Ovary (tissue), 10 donors: ENCODE measurements at places on chromosomes 4 and X. TPM values are rescaled to one million over a fixed set of nuclear protein-coding genes. Genes with fewer than 3 reads are reported as not detected.

Gene TAF9B
- 14.3 TPM for polyA plus RNA-seq

Gene POU3F4
- polyA plus RNA-seq: not detected

Gene NPY2R
- 0.04 TPM for polyA plus RNA-seq

Gene PARM1
- polyA plus RNA-seq: 90.1 TPM

Gene SMIM14
- 18.8 TPM for polyA plus RNA-seq

Gene PLS3
- 171 TPM for polyA plus RNA-seq

Gene FAM184B
- polyA plus RNA-seq: 0.17 TPM

- no peak overlapping the region for H3K4me3 ChIP-seq
- DNase-seq: no peak
- no peak overlapping the region for H3K27ac ChIP-seq
These were observed 24.7 kb upstream of the SLC9B1 start for GRCh38 chr4:103044183-103044582.

GRCh38 chr4:23986270-23986669 is 96.4 kb upstream of the PPARGC1A start:
- no peaks in the 10 kb centered on the region for H3K4me1 ChIP-seq
- H3K4me3 ChIP-seq: no peak overlapping the region
- DNase-seq: no peak
- H3K27ac ChIP-seq: no peak overlapping the region
- H3K36me3 ChIP-seq: no peaks in the 10 kb centered on the region

DNA sequence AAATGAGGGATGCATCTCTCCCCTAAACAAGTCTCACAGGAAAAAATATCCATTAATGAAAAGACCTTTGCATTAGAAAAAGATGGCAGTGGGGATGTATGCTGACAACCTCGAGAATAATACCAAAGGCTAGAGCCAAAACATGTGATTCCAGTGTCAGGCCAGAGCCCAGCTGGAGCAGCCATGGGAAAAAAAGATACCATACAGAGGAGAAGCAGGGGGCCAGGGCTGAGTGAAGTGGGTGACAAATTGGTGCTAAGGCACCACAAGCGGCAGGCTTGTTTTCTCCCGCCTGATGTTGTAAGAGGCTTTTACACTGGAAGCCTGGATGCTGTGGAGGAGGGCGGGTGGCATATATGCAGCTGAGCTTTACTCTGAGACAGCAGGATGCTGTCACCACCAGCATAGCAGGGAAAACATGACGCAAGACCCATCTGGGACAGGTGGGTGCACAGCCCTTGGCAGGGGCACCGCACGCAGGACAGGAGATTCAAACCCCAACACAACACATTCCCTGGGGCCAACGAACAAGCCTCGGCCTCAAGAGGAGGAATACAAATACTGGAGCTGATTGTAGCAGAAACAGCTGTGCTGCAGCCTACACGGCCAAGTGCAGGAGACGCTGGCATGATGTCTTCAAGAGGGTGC is 91.9 kb downstream of the TSPAN5 start:
- no peaks in the 10 kb centered on the region for H3K36me3 ChIP-seq
- H3K4me1 ChIP-seq: peaks cover 24% of the 10 kb centered on the region
- no peak overlapping the region for H3K4me3 ChIP-seq
- peak; percentile 51 for DNase-seq
- H3K27ac ChIP-seq: peak overlapping the region; percentile 38

GRCh38 chrX:24260842-24261550 is 52.9 kb downstream of the SUPT20HL2 start:
- H3K4me1 ChIP-seq: no peaks in the 10 kb centered on the region
- H3K27ac ChIP-seq: no peak overlapping the region
- H3K4me3 ChIP-seq: no peak overlapping the region
- no peaks in the 10 kb centered on the region for H3K27me3 ChIP-seq
- H3K36me3 ChIP-seq: no peaks in the 10 kb centered on the region

GRCh38 chrX:13655674-13656073 is 2.7 kb downstream of the TCEANC start:
- H3K36me3 ChIP-seq: no peaks in the 10 kb centered on the region
- no peaks in the 10 kb centered on the region for H3K27me3 ChIP-seq
- no peak for DNase-seq
- H3K27ac ChIP-seq: no peak overlapping the region

GRCh38 chr4:39524161-39524957 is 2.9 kb downstream of the UGDH start:
- no peak overlapping the region for H3K4me3 ChIP-seq
- H3K4me1 ChIP-seq: peaks cover 7% of the 10 kb centered on the region
- DNase-seq: no peak
- H3K27ac ChIP-seq: no peak overlapping the region
- H3K27me3 ChIP-seq: no peaks in the 10 kb centered on the region

- DNase-seq: no peak
- H3K27ac ChIP-seq: no peak overlapping the region
- H3K27me3 ChIP-seq: peaks cover 3% of the 10 kb centered on the region
- no peaks in the 10 kb centered on the region for H3K4me1 ChIP-seq
- no peaks in the 10 kb centered on the region for H3K36me3 ChIP-seq
These were observed 171.3 kb downstream of the SLC7A11 start for GRCh38 chr4:138070816-138071215.

- no peaks in the 10 kb centered on the region for H3K4me1 ChIP-seq
- no peak overlapping the region for H3K4me3 ChIP-seq
- H3K27me3 ChIP-seq: no peaks in the 10 kb centered on the region
- H3K36me3 ChIP-seq: no peaks in the 10 kb centered on the region
- no peak for DNase-seq
These were observed 269.7 kb upstream of the PCDH7 start for GRCh38 chr4:30450474-30450873.

DNA sequence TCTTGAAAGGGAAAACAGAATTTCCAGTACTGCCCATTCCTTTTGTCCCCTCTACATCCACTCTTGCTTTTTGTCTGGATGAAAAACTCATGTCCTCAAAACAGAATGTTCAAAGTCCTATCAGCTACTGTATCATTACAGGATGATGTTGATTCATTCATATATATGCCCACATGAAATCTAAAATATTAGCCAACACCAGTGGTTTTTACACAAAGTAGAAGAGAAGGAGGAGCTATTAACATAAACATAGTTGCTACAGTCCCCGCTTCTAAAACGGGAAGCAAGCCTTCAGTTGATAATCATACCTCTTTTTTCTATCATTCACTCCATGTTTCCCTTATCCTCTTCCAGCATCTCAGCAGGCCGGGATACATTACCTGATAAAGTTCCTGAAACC is 7.7 kb upstream of the THOC2 start:
- no peaks in the 10 kb centered on the region for H3K36me3 ChIP-seq
- H3K4me1 ChIP-seq: no peaks in the 10 kb centered on the region
- DNase-seq: no peak
- H3K27me3 ChIP-seq: no peaks in the 10 kb centered on the region

- H3K4me1 ChIP-seq: no peaks in the 10 kb centered on the region
- no peaks in the 10 kb centered on the region for H3K36me3 ChIP-seq
- no peak for DNase-seq
- no peak overlapping the region for H3K4me3 ChIP-seq
- H3K27me3 ChIP-seq: no peaks in the 10 kb centered on the region
These were observed 335.7 kb upstream of the FSTL5 start for GRCh38 chr4:162499478-162499877.

DNA sequence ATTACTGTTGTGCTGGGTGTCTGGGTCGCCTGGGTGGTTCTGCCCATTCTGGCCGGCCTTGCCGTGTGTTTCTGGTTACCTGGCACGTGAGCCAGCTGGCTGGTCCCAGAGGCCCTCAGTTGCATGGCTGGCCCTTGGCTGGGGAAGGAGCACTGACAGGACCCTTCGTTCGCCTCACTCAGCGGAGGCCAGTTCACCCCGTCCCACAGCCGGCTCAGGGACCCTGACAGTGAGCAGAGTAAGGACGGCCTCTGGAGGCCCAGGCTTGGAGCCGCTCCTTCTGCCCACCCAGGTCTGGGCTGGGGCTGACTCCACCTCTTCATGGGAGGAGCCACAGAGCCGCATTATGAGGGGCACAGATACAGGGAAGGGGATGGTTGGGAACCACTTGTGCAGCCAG is 20.3 kb upstream of the HGFAC start:
- H3K27ac ChIP-seq: no peak overlapping the region
- no peaks in the 10 kb centered on the region for H3K4me1 ChIP-seq
- no peaks in the 10 kb centered on the region for H3K27me3 ChIP-seq
- no peaks in the 10 kb centered on the region for H3K36me3 ChIP-seq

- no peaks in the 10 kb centered on the region for H3K27me3 ChIP-seq
- H3K4me3 ChIP-seq: no peak overlapping the region
- H3K27ac ChIP-seq: no peak overlapping the region
- H3K4me1 ChIP-seq: peaks cover 1% of the 10 kb centered on the region
These were observed 544.8 kb upstream of the ADGRL3 start for GRCh38 chr4:60655356-60655755.

DNA sequence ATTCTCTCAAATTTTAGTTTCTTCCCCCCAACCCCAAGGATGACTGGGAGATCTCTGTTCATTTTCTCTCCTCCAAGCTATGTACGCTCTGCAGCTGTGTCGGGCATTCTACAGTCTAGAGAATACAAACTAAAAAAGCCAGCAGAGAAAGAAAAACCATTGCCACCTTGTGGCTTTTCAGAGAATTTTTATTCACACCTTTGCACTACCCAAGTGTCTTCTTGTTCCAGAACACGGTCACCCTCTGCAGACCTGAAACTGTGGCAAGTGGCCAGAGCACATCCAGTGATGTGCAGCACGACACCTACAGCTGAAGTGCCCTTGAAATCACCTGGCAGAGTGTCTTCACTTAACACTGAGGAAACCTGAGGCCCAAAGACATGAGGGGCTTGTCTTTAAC is 68.6 kb downstream of the CHST7 start:
- H3K36me3 ChIP-seq: no peaks in the 10 kb centered on the region
- H3K4me1 ChIP-seq: no peaks in the 10 kb centered on the region
- no peaks in the 10 kb centered on the region for H3K27me3 ChIP-seq

- no peaks in the 10 kb centered on the region for H3K36me3 ChIP-seq
- H3K4me3 ChIP-seq: no peak overlapping the region
- no peaks in the 10 kb centered on the region for H3K27me3 ChIP-seq
- no peaks in the 10 kb centered on the region for H3K4me1 ChIP-seq
- no peak overlapping the region for H3K27ac ChIP-seq
These were observed 60.0 kb upstream of the BANK1 start for GRCh38 chr4:101730291-101731117.

- no peak for DNase-seq
- H3K27me3 ChIP-seq: no peaks in the 10 kb centered on the region
- no peaks in the 10 kb centered on the region for H3K4me1 ChIP-seq
- H3K27ac ChIP-seq: no peak overlapping the region
These were observed 240.1 kb upstream of the CTSO start for GRCh38 chr4:156193800-156194199.

GRCh38 chrX:30930143-30930542 is 41.1 kb upstream of the TAB3 start:
- no peaks in the 10 kb centered on the region for H3K36me3 ChIP-seq
- no peak overlapping the region for H3K4me3 ChIP-seq
- H3K27me3 ChIP-seq: no peaks in the 10 kb centered on the region
- no peaks in the 10 kb centered on the region for H3K4me1 ChIP-seq
- H3K27ac ChIP-seq: no peak overlapping the region
- DNase-seq: no peak

GRCh38 chrX:13688958-13689740 is at the start of gene RAB9A:
TSS of gene RAB9A (plus strand) at chrX:13689128. CDS start at chrX:13708747, 19,619 bp downstream.
- peak within 1 kb of the TSS; percentile 61 for H3K4me3 ChIP-seq
- H3K27me3 ChIP-seq: no peaks in the 10 kb centered on the region
- no peaks in the 10 kb centered on the region for H3K36me3 ChIP-seq
- H3K4me1 ChIP-seq: peaks cover 14% of the 10 kb centered on the region
- DNase-seq: peak; percentile 92
- peak within 1 kb of the TSS; percentile 90 for H3K27ac ChIP-seq

- no peak overlapping the region for H3K4me3 ChIP-seq
- no peaks in the 10 kb centered on the region for H3K27me3 ChIP-seq
- no peaks in the 10 kb centered on the region for H3K36me3 ChIP-seq
- no peak overlapping the region for H3K27ac ChIP-seq
- DNase-seq: no peak
- H3K4me1 ChIP-seq: no peaks in the 10 kb centered on the region
These were observed 62.7 kb downstream of the SLC9A6 start for GRCh38 chrX:136047969-136048368.

DNA sequence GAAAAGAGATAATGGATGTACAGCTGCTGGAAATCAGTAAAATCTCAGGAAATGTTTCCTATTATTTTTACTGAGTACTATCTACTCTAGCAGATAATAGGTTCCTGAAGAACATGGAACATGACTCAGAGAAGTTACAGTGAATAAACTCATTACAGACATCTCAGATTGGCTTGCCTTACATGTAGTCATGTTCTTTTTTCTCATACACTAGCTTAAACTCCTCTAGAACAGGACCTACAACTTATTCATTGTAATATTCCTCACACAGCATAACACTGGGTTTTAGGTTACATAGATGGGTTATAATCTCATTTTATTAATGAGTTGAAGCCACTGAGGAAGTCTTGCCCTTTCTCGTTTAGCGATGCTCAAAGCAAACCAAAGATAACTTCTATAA is 86.9 kb upstream of the BMP2K start:
- no peaks in the 10 kb centered on the region for H3K4me1 ChIP-seq
- no peaks in the 10 kb centered on the region for H3K36me3 ChIP-seq
- no peak overlapping the region for H3K27ac ChIP-seq
- H3K27me3 ChIP-seq: no peaks in the 10 kb centered on the region
- DNase-seq: no peak

GRCh38 chr4:161249779-161250440 is 913.9 kb downstream of the FSTL5 start:
- H3K36me3 ChIP-seq: no peaks in the 10 kb centered on the region
- no peaks in the 10 kb centered on the region for H3K4me1 ChIP-seq
- no peak for DNase-seq
- no peak overlapping the region for H3K27ac ChIP-seq
- no peak overlapping the region for H3K4me3 ChIP-seq

- H3K4me3 ChIP-seq: no peak overlapping the region
- no peaks in the 10 kb centered on the region for H3K36me3 ChIP-seq
- no peak for DNase-seq
- H3K27ac ChIP-seq: no peak overlapping the region
- no peaks in the 10 kb centered on the region for H3K27me3 ChIP-seq
These were observed 712.4 kb downstream of the IL1RAPL1 start for GRCh38 chrX:29299684-29300083.

GRCh38 chr4:80507077-80507476 is 171.5 kb downstream of the CFAP299 start:
- no peak overlapping the region for H3K4me3 ChIP-seq
- no peak overlapping the region for H3K27ac ChIP-seq
- H3K4me1 ChIP-seq: no peaks in the 10 kb centered on the region
- H3K36me3 ChIP-seq: no peaks in the 10 kb centered on the region
- no peak for DNase-seq

- no peaks in the 10 kb centered on the region for H3K36me3 ChIP-seq
- H3K27ac ChIP-seq: no peak overlapping the region
- H3K27me3 ChIP-seq: no peaks in the 10 kb centered on the region
- DNase-seq: no peak
These were observed 485.5 kb downstream of the NAF1 start for GRCh38 chr4:162681212-162681611.

- no peaks in the 10 kb centered on the region for H3K4me1 ChIP-seq
- no peaks in the 10 kb centered on the region for H3K27me3 ChIP-seq
- peak; percentile 60 for DNase-seq
- H3K4me3 ChIP-seq: peak overlapping the region; percentile 22
These were observed 4.6 kb downstream of the MAGIX start for GRCh38 chrX:49166914-49167739.

DNA sequence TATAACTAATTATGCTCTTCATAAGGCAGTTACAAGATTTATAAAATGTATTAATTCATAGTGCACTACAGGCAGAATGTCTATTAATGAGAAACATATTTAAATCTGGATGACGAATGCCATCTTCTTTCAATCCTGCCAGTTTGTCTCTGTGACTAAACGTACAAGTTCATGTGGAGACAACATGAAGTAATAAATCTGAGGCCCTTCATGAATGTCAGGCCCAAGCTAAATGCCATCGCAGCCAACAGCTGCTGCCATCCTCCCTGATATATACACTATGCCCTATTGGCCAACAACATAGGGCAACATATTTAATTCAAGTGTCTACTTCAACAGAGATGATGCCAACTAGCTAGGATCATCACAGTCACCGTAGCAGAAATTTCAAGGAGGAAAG is 43.7 kb downstream of the TSPAN5 start:
- H3K27ac ChIP-seq: no peak overlapping the region
- H3K4me1 ChIP-seq: peaks cover 37% of the 10 kb centered on the region
- no peaks in the 10 kb centered on the region for H3K27me3 ChIP-seq
- H3K36me3 ChIP-seq: no peaks in the 10 kb centered on the region
- DNase-seq: no peak
